ENCODE measurements at places on chromosomes 3 and 15.

- DNase-seq = peak; percentile 8
Measured at GRCh38 chr15:39852250-39852649, 67.8 kb downstream of the GPR176 start.

GRCh38 chr3:59401924-59402323, 352.1 kb upstream of the CFAP20DC start:
- no peak for DNase-seq

DNA sequence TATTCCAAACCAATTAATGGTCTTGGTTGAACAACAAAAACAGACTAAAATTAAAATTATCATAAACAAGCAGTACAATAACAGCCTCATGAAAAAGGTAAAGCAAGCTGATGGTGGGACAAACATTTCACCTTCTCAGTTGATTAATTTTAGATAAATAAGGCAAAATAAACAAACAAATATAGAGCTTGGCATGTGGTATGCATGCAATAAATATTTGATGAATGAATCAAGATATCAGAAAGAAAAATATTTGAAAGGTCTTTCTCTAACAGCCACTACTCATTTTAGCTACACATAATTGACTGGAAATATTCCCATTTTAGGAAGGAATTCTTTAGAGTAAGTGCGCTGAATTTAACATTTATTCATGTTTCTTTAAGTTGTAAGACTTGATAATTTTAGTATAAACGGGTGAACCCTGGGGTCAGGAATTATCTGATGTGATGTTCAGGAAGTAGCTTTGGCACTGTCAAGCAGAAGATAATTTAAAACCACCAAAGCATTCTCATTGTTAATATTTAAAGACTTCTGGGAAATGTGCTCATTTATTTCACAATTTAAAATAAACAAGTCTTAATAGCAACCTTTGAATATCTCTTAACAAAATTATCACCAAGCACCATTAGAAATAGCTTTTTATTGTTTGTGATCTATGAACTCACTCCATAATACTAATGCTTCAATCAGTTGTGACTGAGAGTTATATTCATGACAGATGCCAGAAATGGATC, 372.3 kb upstream of the TGFBR2 start:
- DNase-seq = peak; percentile 31

- peak; percentile 30 for DNase-seq
Measured at GRCh38 chr3:98359993-98360675, 6.5 kb downstream of the OR5K4 start.

DNA sequence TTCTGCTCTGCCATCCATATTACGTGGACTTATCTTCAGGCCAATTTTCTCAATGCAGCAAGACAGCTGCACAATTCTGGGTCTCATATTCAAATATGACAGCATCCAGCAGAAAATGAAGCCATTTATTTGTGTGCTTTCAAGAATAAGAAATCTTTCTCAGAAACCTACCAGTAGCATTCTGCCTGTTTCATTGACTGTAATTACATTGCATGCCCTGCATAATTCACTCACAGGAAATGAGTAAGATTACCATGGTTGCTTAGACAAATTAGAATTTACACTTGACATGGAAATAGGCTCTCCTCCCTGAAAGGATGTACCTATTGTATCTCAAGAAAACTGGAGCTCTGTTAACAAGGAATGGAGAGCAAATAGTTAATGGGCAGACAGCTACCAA, 346.6 kb upstream of the DCBLD2 start:
- DNase-seq = no peak

GRCh38 chr3:4821975-4822374, 157.3 kb upstream of the BHLHE40 start:
- no peak for DNase-seq

DNA sequence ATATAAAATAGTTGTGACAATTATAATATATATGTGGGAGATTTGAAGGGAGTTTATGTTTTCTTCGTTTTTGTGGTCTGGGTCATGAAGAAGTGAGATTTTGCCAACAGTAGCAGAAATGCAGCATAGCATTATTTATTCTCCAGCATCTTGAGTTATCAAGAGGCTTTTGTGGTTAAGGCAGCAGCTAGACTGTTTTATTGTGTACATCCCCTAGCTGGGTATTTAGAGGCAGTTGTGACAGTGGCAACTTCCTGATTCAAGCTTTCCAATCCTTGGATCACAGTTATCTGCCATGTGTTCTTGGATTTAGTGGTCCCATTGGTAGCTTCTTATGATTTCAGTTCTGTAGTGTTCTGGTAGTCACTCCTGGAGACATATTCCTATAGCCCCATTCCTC, 29.0 kb downstream of the ARIH1 start:
- DNase-seq = peak; percentile 14

DNA sequence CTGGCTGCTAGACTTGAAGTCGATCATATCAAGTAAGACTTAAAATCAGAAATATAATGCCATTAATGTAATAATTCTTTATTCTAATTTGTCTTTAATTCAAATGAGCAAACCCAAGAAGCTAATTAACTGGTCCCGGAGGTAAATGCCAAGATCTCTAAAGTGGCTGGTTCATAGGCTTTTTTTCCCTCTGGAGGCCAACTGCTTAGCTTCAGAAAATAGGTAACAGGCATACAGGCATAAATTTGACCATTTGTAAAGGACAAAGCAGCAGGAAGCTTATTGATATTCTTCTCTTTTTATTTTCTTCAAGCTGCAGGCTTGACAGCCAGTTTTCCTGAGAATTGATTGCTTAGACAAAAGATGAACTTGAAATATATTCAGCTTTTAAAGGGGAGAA, 158.6 kb upstream of the RAP2B start:
- no peak for DNase-seq

GRCh38 chr3:193983846-193984818, 151.8 kb upstream of the HES1 start:
- no peak for DNase-seq

GRCh38 chr3:177618873-177619733, 421.8 kb upstream of the TBL1XR1 start:
- DNase-seq = no peak

- no peak for DNase-seq
Measured at GRCh38 chr15:25830844-25831451, 32.2 kb downstream of the ATP10A start.

GRCh38 chr3:170196833-170197232, 15.3 kb upstream of the PHC3 start:
- DNase-seq = no peak

DNA sequence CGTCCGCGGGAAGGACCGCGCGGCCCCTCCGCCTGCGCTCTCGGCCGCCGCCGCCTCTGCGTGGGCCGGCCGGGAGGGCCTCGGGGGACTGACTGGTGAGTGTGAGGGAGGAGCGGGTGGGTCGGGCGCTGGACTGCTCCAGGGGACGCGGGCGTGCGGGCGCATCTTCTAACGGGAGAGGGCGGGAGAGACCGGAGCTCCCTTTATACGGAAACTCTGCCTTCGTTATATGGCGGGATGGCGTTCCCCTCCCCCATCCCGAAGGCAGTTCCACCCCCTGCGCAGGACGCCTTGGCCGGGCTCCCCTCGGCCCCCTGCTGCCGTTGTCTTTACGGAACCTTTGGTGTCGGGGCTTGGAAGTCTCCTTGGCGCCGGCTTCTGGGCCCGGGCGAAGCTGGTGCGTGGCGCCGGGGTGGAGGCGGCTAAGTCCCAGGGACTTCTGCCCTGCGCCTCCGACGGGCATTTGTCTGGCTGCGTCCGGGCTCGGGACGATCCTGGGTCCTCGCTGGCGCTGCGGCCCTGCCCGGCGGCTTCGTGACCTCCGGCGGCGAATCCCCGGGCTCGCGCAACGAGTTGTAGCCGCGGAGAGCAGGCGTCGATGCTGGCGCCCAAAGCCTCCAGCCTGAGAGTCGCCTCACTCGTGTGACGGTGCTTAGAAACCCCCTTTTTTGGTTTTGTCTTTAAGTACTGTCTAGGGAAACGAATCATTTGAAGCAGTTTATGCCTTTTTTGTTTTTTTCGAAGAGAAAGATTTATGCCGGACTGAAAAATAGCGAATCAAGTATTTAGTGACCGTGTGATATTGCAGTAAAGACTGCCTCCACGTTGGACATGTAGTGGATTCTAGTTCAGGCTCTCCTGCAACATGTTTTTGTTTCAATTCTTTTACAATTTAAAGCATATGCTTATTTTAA, 623 bp downstream of the ZNF639 start:
- peak; percentile 71 for DNase-seq

DNA sequence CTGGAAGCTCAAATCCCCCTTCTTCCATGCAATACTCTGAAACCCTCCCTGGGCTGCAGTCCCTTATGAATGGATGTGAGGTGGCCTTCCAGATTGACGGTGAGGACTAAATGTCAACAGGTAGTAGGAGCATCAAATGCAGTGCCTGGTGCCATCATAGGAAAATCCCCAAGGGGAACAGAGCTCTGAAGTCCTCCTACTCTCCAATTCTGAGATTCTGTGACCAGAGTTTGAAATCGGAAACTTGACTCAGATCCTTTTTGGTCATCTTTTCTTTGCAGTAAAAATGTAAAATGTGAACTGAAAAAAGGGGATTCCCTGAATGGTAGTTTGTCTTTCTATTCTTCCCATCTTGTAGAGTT, 68.8 kb upstream of the TJP1 start:
- DNase-seq = no peak

- peak; percentile 67 for DNase-seq
Measured at GRCh38 chr3:105997800-105998526, 129.2 kb upstream of the CBLB start.

- no peak for DNase-seq
Measured at GRCh38 chr3:141236361-141236760, 4.7 kb downstream of the PXYLP1 start.

DNA sequence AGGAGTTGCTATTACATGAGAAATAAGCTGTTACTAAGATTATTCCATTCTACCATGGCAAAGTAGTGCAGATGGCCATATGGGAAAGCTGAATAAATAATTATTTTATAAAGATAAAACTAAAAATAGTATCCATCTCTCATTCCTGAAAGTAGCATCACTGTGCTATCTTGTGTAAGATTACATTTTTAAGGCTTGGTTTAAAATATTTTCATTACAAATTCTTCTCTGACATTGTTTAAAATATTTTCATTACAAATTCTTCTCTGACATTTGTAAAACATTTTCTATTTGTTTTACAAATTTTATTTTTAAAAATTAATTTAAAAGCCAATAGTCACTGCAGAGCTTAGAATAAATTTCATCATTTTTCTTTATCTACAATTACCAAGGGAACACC, 665.5 kb upstream of the NAALADL2 start:
- no peak for DNase-seq

GRCh38 chr15:40549894-40550293, 14.9 kb downstream of the CCDC32 start:
- no peak for DNase-seq

DNA sequence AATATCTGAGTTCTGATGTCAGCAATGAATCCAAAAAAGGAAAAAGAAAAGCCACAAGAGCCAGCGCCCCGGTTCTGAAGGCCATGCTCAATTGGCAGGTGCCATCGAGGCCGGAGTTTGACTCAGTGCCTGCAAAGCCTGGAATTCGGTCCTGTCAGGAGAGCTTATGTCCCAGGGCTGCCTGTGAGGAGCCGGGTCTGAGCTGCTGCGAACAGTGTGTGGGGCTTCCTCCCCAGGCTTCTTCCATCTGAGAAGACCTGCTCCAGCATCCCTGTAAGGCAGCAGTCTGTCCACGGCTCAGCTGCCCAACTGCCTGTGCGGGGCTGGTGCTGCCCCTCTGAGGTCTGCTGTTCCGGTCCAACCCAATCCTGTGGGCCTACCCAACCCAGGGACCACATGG, 46.1 kb downstream of the ROPN1B start:
- DNase-seq = no peak

DNA sequence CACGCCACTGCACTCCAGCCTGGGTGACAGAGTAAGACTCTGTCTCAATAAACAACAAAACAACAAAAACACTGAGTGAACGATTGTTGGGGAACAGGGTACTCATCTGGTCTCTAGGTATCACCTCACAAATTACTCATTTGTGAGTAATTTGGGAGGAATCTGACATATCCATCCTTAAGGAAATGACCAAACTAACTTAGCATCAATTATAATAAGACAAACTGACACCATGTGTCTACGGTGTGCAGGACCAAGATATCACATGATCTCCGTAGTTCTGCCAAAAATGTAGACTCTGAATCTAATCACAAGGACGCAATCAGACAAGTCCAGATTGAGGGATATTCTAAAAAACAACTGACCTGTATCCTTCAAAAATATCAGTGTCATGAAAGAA, 12.0 kb upstream of the DAPK2 start:
- DNase-seq = no peak

DNA sequence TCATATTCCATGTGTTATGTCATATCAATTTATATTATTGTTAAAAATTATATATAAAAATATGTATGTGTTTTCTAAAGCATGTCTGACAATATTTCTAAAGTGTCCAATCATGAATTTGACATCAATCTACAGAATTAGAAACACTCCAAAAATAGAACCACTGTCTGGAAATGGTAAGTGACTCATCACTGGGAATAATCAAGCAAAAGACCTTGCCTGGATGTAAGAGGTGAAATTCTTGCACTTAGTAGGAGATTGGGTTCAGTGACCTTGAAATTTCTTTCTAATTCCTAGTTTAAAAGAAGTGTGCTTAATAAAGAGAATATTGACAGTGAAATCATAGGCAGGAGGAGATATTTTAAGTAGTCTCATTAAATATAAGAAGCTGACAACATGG, 188.8 kb downstream of the ZNF385D start:
- DNase-seq = no peak

DNA sequence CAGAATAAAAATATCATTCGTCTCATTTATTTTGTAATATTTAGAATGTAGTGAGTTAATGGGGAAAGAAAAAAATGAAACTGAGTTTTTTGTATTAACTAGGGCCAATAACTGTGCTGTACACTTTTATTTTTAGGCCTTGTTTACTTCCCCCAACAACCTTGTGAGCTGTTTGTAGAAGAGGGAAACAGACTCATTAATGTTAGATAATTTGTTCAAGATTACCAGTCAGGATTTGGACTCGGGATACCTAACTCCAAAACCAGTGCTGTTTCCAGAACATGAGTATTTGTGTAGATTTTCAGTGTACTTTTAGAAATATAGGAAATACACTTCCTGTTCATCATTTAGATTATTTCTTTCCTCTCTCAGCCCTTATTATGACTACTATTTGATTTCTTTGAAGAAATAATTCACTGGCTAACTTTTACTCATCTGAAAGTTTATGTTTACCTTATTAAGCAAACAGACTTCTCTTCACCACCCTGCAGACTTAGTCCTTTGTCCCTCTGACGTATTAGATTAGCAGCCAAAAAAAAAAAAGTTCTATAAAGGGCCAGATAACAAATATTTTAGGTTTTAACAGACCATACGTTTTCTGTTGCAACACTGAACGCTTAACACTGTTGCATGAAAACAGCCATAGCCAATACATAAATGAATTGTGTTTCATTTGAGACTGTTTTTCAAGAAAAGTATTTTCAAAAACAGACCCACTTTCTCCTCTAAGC, 192.5 kb upstream of the CGNL1 start:
- DNase-seq = no peak

GRCh38 chr15:65389226-65389625, 11.4 kb upstream of the IGDCC3 start:
- no peak for DNase-seq

DNA sequence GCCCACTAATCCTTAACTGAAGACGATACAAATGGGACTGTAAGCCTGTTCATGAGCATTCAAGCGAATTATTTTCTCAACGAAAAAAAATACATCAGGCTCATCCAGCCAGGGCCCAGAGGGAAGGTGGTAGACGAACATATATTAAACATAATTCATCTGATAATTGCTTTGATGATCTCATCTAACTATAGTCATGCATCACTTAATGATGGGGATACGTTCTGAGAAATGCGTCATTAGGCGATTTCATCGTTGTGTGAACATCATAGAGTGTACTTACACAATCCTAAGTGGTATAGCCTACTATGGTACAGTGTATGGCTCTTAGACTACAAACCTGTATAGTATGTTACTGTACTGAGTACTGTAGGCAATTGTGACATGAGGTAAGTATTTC, 10.0 kb upstream of the SPINK8 start:
- DNase-seq = no peak

- DNase-seq = no peak
Measured at GRCh38 chr3:31980530-31981205, 394 bp downstream of the OSBPL10 start.

Measured in OCI-M1 (cell line).